ENCODE measurements at places on chromosomes 5 and 9.

DNA sequence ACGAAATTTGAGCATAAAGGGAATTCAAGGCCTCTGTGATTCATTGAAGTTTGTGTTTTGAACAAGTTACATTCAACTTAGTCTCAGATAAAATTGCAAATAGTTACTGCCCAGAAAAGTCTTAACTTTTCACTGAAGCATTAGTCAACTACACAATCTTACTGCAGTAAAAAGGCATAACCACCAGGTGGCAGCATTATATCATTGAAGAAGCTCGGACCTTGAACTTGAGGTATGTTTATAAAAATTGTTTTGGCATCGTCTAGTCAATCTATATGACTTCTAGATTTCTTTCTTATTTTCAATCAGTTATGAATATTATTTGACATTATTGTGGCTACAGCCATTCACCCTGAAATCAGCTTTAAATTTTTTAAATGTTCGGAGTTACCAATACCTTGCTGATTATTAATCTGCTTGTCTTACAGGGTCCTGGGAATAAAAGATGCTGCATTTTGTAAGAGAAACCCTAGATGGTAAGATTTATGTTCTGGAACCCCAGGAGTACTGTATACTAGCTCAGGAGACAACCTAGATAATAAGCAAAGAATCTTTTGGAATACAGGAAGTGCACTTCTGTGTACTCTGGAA, 83.9 kb upstream of the GRAMD2B start:
- DNase-seq = peak; percentile 31

DNA sequence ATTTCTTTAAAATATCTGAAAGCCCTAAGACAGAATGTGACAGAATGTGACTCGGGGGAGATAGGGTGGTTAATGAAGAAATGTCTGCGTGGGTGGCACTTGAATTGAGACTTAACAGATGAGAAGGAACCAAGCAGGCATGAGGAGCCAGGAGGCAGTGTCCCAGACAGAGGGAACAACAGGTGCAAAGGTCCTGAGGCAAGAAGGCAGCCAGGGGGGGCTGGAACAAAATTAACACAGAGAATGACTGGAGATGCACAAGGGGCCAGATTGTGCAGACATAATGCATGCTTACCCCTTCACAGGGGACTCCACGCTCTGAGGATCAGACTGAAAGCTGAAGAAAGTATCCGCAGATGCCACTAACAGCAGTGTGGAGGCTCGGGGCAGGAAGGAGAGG, 1.7 kb downstream of the LMAN2 start:
- no peak for DNase-seq

DNA sequence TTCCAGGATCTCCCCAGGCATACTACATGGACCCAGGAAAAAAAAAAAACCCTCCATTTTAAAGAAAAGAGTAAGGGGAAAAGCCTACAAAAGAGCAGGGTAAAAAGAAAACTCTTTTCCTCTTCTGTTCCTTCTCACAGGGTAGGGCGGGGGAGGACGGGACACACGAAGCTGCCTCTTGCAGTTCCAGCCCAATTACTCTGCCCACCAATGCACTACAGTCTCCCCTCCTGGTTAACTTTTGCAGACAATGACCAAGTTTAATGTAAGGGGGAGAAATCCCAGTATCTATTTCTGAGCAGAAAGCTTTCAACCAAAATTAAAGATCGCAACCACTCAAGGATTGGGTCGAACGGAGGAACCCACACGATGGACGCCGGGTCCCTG, 1.3 kb downstream of the BRD3 start:
- no peak for DNase-seq

DNA sequence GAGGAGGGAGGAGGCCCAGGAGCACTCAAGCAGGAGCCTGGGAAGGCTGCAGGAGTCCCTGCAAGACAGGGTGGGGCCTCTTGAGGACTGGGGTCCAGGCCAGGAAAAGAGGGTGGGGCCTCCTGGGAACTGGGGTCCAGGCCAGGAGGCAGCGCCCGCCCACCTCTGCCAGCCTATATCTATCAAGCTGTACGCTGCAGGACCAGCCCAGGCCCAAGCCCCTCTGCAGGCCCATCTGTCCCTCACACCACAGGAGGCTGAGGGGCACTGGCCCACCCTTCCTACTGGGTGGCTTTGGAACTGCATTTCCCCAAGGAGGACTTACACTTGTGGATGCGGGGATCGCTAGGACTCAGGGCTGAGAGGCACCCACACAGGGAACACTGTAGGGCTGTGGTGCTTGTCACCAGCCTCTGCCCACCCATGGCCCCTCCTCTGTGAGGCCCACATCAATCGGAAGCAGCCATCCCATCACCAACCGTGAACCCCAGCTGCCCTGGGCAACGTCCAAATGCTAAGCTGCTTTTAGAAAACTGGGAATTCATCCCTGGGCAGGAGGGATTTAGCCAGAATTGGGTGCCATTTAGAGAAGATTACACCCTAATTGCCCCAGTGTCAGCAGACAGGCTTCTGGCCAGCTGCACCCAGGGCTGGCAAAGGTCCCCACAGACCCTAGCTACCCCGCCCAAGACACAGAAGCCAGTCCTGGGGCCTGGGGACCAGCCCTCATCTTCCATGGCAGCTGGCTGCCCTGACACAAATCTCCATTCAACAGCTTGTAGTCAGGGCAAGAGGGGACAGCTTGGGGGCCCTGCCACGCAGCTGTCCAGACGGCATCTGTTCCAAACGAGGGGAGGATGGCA, 15.3 kb downstream of the BICD2 start:
- no peak for DNase-seq

DNA sequence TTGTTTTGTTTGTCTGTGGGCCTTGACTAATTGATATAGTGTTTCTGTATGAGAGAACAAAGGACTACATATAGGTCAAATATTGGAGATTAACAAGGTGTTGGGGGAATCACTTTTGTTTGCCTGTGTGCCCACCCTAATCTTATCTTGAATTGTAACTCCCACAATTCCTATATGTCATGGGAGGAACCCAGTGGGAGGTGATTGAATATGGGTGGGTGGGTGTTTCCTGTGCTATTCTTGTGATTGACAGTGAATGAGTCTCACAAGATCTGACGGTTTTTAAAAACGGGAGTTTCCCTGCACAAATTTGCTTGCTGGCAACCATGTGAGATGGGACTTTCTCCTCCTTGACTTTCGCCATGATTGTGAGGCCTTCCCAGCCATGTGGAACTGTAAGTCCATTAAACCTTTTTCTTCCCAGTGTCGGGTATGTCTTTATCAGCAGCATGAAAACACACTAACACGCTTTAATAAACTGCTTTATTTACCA, 64.9 kb upstream of the HSPB3 start:
- DNase-seq = no peak

DNA sequence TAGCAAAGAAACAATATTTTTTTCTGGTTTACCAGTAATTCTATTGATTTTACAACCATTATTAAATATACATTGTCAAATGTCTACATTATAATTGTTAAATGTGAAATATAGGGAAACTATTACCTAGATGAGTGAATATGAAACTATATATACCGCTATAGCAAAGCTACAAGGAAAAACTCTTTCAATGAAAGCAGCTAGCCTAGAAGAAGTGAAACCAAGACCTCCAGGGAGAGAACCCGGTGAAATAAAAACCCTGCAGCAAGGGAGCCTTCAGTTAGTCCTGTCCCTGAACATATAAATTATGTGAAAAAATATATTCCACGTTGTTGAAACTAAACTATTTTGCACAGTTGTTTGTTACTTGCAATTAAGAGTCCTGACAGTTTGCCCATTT, 913.1 kb downstream of the EFNA5 start:
- no peak for DNase-seq

- no peak for DNase-seq
Measured at GRCh38 chr9:127539259-127539981, 72.7 kb upstream of the STXBP1 start.

DNA sequence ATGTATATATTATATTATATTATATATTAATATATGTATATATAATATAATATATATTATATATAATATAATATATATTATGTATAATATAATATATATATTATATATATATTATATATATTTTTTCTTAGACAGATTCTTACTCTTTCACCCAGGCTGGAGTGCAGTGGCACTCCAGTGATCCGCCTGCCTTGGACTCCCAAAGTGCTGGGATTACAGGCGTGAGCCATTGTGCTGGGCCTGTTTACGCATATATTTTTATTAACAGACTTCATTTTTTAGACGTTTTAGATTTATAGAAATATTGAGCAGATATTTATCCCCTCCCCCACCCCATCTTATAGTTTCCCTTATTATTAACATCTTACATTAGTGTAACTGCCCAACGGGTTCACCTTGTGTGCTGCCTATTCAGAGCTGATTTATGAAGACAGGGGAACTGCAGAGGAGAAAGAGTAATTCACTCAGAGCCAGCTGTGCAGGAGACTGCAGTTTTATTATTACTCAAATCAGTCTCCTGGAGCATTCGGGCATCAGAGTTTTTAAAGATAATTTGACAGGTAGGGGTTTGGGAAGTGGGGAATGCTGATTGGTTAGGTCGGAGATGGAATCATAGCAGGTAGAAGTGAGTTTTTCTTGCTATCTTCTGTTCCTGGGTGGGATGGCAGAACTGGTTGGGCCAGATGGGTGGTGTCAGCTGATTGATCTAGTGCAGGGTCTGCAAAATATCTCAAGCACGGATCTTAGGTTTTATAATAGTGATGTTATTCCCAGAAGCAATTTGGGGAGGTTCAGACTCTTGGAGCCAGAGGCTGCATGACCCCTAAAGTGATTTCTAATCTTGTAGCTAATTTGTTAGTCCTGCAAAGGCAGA, 93.4 kb downstream of the UNC13B start:
- no peak for DNase-seq

GRCh38 chr9:27131731-27132130, 22.7 kb downstream of the TEK start:
- no peak for DNase-seq

- no peak for DNase-seq
Measured at GRCh38 chr5:138502121-138502520, 36.8 kb downstream of the EGR1 start.

GRCh38 chr5:121279801-121280200, 571.9 kb upstream of the FTMT start:
- no peak for DNase-seq

DNA sequence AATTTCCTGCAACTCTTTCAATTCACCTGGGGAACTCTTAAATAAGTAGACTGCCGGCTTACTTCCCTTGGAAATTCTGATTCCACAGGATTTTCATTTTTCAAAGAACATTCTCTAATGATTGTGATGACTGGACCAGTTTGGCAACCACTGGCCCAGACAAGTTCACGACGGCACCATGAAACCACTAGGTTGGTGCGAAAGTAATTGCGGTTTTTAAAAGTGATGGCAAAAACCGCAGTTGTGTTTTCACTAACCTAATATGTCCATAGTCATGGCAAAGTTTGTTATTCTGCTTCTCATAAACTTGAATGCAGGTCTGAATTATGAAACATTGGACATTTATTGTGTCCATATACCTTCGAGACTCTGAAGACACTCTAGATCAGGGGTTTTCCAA, 317.2 kb downstream of the IRX1 start:
- DNase-seq = no peak

GRCh38 chr5:131957721-131958441, 12.4 kb upstream of the MEIKIN start:
- DNase-seq = no peak

DNA sequence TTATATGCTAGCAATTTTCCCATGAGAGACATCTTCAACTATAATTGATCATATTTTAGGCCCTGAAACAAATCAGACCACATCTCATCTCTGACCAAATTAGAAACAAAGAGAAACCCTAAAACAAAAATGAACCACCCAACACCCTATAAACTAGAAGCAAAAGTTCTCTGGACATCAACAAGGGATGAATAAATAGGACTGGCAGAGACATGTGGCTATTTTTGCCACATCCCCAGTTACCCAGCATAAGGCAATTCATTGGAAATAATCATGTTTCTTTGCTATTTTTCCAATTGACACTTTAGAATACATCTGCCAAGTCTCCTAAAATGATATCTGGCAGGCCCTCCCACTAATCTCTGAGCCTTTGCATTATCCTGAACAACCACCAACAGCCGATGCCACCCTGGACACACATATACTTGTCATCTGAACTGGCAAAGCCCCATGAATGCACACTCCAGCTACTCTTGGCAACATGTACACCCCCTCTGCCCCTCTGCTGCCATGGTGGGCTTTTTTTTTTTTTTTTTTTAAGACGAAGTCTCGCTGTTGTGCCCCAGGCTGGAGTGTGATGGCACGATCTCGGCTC, 53.5 kb upstream of the EQTN start:
- no peak for DNase-seq

- no peak for DNase-seq
Measured at GRCh38 chr9:78893774-78894401, 597.0 kb downstream of the PSAT1 start.

DNA sequence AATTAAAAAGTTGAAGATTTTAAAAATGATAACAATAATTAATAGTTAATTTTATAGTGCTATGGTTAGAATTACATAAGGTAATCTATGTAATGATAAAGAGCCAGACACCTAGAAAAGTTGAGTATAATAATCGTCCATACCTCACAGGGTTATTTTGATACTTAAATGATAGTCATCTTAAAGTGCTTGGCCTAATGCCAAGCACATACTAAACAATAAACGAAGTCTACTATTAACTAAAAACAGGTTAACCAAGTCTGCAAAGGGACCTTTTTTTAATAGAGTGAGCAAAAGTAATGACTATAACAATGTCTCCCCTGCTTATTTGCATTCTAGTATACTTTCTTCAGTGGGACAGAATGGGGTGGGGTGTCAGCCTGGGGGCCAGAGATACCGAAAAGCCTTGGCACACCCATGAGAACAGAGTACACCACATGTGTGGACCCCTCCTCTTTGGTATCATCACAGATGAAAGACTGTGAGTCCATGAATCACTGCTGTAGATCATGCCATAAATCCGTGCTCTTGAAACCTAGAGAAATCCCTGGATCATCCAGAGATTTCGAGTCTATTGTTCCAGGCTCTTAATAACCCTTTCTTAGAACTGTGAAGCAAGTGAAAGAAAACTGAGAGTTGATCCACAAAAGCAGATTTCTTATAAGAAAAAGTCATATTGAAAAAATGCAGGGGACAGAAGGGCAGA, 249.5 kb downstream of the PRELID2 start:
- no peak for DNase-seq

DNA sequence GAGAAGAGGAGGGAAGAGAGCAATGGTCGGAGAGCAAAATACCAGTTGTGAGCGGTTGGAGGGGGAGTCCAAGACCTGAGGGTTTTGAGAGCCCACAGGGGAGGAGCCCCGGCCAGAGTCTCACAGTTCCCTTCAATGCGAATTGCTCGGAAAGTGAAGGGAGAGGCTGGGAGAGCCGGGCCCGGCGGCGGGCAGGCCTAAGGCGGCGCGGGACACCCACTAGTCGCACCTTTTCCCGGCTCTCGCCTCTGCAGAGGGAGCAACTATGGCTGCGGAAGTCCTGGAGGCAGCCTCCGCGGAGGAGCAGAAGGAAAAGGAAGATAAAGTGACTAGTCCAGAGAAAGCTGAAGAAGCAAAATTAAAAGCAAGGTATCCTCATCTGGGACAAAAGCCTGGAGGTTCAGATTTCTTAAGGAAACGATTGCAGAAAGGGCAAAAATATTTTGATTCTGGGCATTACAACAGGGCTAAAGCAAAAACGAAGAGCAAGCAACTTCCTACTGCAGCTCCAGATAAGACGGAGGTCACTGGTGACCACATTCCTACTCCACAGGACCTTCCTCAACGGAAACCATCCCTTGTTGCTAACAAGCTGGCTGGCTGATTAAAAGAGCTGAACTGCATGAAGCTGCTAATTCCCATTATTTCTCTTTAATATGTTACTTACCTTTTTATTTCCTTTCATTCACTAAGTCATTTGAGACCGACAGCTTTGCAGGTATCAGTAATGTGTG, 6.5 kb upstream of the BTNL3 start:
- DNase-seq = no peak

GRCh38 chr9:129006328-129007034, 21.6 kb downstream of the SH3GLB2 start:
- DNase-seq = no peak

Data from activated CD4-positive, CD25-positive, alpha-beta regulatory T cell treated with anti-CD3 and anti-CD28 coated beads, Interleukin-2, amount 50 U/mL, for 72 hours (primary cell).